CD4-positive, CD25-positive, alpha-beta regulatory T cell (primary cell): ENCODE measurements at places on chromosomes 1 and 21. TPM values are rescaled to one million over a fixed set of nuclear protein-coding genes. Genes with fewer than 3 reads are reported as not detected.
A peak's percentile ranks its signal among the peaks of the same experiment; 100 is the strongest.

DNA sequence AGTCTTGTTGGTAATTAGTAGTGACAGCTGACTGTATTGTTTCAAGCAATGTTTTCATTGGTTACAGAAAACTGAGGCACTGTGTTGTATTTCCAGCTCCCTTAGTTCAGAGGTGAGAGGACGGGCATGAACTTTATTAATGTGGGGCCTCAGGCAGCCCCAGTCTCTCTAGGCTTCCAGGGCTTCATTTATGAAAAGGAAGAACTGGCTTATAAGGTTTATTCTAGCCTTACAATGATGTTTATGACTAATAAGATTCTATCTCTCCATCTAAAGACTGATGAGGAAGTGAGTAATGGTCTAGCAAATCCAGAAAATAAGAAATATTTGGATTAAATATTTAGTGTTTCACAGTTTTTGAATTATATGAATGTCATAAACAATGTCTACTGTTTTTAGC lies 41.5 kb downstream of the CBS start:
- DNase-seq = no peak

GRCh38 chr21:42703136-42703908 lies 49.9 kb downstream of the PDE9A start:
- no peak for DNase-seq

Gene SYNJ1
- total RNA-seq = 25.6 TPM

GRCh38 chr1:173925306-173926242 lies 8.4 kb upstream of the SERPINC1 start:
- DNase-seq = no peak

Gene GGPS1
- 30.8 TPM for total RNA-seq

Gene L1TD1
- total RNA-seq = not detected

- peak; percentile 38 for DNase-seq
Measured at GRCh38 chr1:51192213-51192843, 43.7 kb upstream of the RNF11 start.

- DNase-seq = no peak
Measured at GRCh38 chr1:89758156-89758555, 62.7 kb upstream of the LRRC8D start.

DNA sequence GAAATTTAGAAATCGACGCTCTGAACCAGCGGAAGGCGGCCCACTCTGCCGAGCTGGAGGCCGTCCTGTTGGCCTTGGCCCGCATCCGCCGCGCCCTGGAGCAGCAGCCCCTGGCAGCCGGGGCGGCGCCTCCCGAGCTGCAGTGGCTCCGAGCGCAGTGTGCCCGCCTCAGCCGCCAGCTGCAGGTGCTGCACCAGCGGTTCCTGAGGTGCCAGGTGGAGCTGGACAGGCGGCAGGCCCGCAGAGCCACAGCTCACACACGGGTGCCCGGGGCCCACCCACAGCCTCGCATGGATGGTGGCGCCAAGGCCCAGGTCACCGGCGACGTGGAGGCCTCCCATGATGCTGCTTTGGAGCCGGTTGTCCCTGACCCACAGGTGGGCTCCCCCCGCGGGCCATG lies 47.0 kb upstream of the DIP2A start:
- no peak for DNase-seq

Gene S100A7A
- not detected for total RNA-seq

- DNase-seq = no peak
Measured at GRCh38 chr1:95640746-95641145, 406.7 kb downstream of the RWDD3 start.

Gene LIPI
- not detected for total RNA-seq

DNA sequence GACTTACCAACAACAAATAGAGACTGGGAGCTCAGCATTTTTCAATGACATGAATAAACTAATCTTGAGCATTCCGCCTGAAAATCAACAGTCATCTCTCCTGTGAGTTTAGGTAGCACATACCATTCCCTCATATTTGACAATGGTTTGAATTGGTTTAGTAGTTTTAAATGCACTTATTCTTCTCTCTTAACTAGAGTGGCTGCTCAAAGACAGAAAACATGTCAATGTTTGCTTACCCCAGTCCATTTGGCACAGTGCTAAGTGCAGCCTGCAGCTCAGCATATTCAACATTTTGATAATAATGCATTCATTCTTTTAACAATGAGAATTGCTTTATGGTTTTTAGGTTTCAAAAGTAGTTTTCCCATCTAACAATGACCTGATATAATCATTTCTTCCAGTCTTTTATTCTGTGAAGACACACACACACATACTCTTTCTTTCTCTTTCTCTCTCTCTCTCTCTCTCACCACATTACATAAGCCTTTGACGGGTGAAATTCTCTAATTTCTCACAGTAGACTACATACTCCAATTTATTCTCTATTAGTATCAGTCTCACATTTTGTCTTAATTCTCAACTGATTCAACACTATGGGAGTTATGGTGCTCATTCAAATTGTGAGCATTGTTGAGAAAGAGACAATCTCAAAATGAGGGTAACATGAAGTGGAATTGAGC lies 432.3 kb downstream of the LRRIQ3 start:
- DNase-seq = no peak
